ENCODE measurements at places on chromosomes 16 and 17. TPM values are rescaled to one million over a fixed set of nuclear protein-coding genes. Genes with fewer than 3 reads are reported as not detected.

DNA sequence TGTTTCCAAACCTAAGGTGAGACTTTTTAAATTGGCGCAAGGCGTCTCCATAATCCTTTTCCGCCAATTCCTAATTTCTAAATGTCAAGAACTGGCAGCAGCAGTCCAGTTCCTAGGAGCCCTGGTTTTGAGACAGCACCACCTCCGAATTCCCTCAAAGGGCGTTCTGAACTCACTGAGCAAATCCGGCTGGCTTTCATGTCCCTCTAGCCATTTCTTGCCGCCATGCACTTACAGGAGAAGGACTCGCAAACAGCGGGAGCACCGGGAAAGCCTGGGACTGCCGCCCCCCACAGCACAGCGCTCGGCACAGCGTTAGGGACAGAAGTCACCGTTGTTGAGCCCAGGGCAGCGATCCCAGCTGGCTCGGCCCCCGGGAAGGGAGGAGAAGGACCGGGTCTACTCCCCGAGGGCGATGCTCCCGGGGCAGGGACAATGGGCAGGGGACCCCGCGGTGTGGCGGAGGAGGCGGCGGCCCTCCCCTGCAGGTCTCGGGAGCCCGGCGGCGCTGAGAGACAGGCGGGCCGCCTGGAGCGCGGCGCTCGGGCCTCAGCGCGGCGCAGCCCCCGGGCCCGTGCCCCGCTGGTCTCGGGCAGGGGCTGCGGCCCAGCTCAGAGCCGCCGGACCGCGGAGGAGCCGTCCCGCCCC is 545 bp downstream of the ARHGAP17 start:
- DNase-seq: no peak
- peaks cover 22% of the 10 kb centered on the region for H3K36me3 ChIP-seq
- no peaks in the 10 kb centered on the region for H3K27me3 ChIP-seq
- H3K27ac ChIP-seq: peak overlapping the region; percentile 99

DNA sequence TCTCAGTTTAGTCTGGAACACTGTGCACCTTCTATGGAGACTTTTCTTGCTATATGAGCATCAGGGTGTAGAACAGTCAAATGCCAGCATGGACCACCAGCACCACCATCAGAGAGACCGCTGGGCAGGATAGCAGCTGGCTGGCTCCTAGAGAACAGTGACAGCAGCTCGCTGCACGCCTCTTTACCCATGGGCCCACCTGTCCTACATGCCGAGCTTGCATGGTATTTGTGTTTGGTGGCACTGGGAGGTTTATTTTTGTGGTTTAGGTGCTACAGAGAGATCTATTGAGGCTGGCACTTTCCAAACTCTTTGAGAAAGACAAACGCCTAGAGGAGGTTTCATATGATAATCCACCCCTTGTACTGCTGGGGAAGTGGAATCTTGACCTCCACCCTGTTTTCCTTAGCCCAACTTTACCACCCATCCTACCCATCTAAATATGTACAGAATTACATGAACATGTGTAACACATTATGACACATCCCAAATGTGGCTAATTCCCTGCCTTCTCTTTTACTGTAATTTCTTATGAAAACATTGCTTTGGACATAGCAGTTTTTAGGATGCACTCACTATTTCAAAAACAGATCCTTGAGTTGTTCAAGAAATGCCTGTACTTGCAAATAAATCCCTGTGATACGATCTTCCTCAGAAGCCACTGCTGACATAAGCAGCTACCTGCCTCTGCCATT is 46.3 kb downstream of the COG7 start:
- no peak overlapping the region for H3K27ac ChIP-seq
- no peaks in the 10 kb centered on the region for H3K27me3 ChIP-seq
- no peak overlapping the region for H3K4me3 ChIP-seq
- H3K4me1 ChIP-seq: no peaks in the 10 kb centered on the region
- no peak for DNase-seq
- H3K36me3 ChIP-seq: peaks cover 24% of the 10 kb centered on the region

GRCh38 chr17:9016941-9017552 is 4.3 kb upstream of the NTN1 start:
- H3K36me3 ChIP-seq: no peaks in the 10 kb centered on the region
- H3K4me1 ChIP-seq: no peaks in the 10 kb centered on the region
- peaks cover 10% of the 10 kb centered on the region for H3K27me3 ChIP-seq
- H3K27ac ChIP-seq: no peak overlapping the region
- no peak for DNase-seq

DNA sequence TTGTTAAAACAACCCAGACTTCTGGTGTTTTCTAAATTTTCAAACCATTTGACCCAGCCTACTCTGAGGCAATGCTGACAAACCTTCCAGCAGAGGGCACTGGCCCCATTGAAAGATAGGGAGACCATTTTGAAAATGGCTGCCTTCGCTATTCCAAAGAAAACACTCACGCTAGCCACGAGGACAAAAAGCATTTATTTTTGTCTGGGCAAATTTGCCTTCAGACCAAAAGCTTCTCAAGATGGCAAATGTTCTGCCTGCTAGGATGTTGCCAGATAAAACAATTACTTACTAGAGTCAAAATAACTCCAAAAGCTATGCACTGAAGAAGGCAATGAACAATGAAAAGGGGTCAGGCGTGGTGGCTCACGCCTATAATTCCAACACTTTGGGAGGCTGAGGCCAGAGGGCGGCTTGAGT is 296.7 kb upstream of the IRX5 start:
- H3K4me1 ChIP-seq: no peaks in the 10 kb centered on the region
- H3K27ac ChIP-seq: no peak overlapping the region
- H3K27me3 ChIP-seq: peaks cover 14% of the 10 kb centered on the region
- no peak for DNase-seq
- H3K36me3 ChIP-seq: no peaks in the 10 kb centered on the region
- H3K4me3 ChIP-seq: no peak overlapping the region

DNA sequence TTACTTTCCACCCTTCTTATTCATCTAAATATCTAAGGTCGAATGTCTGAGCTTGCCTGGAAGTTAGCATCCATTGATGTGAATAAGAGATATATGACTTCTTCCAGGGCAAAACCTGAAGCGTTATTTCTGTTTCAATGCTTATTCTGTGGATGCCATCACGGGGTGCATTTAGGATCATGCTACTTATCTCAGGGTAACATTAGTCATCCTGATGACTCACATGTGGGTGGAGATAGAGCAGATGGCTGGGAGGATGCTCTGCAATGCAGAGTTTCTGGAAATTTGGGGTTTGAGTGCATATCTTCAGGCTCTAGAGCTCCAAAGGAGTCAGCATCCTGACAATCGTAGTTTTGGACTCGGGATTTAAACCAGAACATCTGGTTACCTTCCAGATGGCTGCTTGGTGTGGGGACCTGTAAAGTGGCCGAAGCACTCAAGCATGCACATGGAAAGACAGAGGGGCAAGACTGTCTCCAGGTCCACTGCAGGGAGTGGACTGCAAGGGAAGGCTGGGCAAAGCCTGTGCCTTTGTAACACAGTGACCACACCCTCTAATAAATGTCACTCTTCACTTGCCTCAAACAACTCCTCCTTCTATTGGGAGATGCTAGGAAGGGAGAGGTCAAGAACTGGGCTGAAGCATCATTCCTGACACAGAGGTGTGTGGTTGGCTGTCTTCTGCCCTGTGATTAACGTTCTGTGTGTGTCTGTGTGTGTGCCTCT is 175.2 kb upstream of the SALL1 start:
- no peak overlapping the region for H3K4me3 ChIP-seq
- peaks cover 4% of the 10 kb centered on the region for H3K27me3 ChIP-seq
- H3K36me3 ChIP-seq: no peaks in the 10 kb centered on the region
- H3K4me1 ChIP-seq: no peaks in the 10 kb centered on the region

Gene ZMYND15
- total RNA-seq: 0.38 TPM
